Activated T-cell treated with anti-CD3 and anti-CD28 coated beads, Interleukin-2, amount 50 U/mL, for 48 hours (primary cell): ENCODE measurements at places on chromosomes 1 and 21.

- no peak for DNase-seq
These were observed 19.2 kb downstream of the NLRP3 start for GRCh38 chr1:247435030-247435758.

DNA sequence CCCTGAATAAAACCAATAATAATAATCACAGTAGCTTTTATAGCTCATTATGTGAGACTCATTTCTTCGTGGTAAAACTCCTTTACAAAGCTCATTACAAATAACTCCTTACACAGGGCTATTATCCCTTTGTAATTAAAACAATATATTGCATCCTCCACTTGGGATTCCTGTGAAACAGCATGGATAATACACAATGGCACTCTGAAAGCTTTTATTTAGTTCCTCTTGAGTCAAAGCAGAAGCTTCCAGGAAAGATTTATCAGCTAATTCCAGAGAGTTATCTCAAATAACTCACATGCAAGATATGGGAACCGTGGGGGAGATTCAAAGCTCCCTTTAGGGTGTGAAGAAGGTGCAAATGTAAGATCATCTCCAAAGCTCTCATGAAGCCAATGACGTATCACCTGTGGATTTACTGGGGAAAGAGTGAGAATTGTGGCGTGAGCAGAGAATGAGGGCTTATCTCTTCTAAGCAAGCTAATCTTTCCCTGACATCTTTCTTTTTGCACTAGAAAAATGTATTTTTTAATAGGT, 60.4 kb upstream of the GJA5 start:
- DNase-seq: no peak

DNA sequence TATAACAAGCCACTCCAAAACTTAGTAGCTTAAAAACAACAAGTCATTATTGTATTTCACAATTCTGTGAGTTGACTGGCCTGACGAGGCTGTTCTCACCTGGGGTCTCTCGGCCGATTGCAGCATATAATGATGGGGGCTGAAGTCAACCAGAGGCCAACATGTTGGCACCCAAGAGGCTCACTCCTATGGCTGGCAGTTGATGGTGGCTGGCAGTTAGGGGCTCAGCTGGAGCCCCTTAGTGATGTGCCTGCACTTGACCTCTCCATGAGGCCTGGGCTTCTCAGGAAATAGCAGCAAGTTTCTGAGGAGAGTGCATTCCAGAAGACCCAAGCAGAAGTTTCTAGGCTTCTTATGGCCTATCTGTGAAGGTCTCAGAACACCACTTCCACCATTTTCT, 459.4 kb downstream of the NPHP4 start:
- no peak for DNase-seq

GRCh38 chr1:46553506-46553905, 2.1 kb upstream of the KNCN start:
- DNase-seq: no peak

DNA sequence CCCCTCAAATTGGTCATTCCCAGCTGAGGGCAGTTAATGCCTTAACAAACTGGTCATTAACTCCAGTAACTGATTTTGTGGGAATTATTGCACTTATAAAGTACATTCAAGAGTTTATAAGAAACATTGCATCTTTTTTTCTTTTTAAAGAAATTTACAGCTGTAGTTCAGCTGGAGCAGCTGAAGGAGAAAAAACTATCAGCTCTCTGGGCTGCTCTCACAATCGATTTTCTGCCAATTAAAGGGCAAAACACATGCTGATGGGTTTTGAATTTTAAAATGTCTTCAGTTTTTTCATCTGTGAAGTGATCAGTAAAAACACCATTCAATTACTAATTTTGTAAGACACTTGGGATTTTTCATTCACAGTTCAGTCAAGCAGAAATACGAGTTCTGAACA, 74.7 kb downstream of the KIFAP3 start:
- no peak for DNase-seq

DNA sequence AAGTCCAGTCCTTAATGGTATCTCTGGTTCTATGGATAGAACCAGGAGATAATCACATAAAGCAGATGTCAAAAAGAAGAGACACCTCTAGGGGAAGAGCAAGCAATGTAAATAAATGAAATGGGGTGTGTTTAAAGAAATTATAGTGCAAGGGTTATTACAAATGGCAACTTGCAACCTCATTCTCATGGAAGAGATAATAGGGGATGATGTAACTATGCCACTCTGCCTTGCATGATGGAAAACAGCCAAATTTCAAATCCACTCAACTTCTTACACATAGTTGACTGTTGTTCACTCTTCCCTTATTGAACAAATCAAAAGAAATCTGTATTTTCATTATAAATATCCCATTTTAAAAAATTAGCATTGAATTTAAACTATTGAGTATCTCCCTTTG, 274.0 kb upstream of the TMPRSS15 start:
- DNase-seq: no peak

DNA sequence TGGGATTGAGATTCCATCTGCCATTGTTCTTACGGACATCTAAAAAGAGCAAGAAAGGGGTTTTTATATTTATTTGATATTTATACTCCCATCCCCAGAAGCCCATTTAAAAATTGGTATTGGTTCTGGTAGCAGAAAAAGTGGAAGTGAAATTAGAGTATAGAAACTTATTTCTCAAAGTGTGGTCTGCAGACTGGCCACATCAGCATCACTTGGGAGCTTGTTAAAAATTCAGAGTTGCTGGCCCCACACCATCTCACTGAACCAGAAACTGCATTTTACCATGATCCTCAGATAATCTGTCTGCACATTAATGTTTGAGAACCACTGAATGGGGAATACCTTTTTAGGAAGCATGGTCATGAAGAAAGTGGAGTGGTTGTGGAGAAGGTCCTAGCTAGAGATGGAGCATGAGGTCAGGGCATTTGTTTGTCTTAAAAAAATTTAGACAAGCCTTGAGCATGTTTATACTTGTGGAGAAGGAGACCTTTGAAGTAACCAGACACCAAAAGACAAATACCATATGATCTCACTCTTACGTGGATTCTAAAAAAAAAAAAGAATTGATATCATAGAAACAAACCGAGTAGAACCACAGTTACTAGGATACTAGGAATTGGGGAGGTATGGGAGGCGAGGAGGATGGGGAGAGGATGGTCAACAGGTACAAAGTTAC, 116.3 kb downstream of the ST6GALNAC3 start:
- DNase-seq: no peak

- DNase-seq: no peak
These were observed 3.5 kb downstream of the PAPPA2 start for GRCh38 chr1:176466514-176466913.

DNA sequence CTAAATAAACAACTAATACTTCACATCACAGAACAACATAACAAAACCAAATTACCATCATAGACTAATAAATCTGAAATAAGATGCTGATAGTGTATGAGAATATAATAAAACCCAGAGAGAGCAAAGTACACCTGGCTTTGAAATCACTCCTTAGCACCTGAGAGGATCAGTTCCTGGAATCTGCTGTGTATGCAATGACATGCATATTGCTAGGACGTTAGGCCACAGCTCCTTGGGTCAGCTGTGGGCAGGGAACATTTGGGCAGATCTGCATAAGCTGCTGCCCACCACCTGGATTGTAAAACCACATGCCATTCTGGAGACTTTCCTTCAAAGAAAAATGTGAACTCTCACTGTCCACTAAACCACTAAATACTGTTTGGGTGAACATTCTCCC, 81.1 kb downstream of the NR5A2 start:
- DNase-seq: no peak

DNA sequence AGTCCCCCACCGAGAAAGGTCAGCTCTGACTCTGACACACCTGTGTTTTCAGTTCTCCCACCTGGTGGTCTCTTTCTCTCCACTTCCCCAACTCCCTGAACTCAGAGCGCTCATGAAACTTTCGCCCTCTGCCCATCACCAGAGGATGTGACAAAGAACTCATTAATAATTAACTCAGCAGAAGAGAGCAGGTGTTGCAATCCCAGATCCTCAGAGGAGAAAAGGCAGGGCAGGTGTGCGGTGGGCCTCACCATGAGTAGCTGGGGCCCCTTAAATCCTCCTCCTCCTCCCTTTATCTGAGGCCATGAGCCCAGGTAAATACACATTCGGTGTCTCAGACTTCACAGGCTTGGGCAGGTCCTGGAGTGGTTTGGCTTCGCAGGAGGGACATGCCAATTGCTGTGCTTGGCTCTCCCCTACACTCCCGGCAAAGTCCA, 1.7 kb upstream of the LAMB3 start:
- no peak for DNase-seq

GRCh38 chr21:34020005-34020847, 53.2 kb upstream of the MRPS6 start:
- no peak for DNase-seq

GRCh38 chr1:160200786-160201185, 4.4 kb upstream of the PEA15 start:
- no peak for DNase-seq

- no peak for DNase-seq
These were observed 429.3 kb upstream of the RUNX1 start for GRCh38 chr21:35478161-35479064.

GRCh38 chr1:111723091-111723806, 15.9 kb downstream of the INKA2 start:
- DNase-seq: no peak

GRCh38 chr1:2163205-2163604, 31.4 kb downstream of the FAAP20 start:
- DNase-seq: no peak

DNA sequence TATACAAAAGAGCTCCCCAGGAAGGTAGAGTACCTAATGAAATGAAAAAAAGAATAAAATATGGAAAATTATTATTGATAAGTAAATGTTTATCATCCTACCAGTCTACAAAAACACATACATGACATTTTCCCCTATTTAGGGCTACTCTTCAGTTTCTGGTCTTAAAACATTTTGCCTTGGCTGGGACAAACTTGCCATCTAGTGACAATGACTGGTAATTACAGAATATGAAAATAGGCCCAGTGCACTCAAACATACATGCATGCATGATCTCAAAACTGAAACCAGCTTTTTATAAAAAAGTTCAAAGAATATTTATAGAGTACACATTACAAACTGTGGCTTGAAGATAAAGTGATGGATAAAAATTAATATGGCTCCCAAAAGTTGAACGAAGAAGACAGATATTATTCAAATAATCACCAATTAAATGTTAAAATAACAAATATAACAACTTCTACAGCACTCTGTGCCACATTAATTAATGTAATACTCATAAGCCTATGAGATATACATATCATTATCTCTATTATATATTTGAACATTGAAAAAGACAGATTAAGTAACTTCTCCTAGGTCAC, 10.5 kb upstream of the RNPC3 start:
- no peak for DNase-seq

GRCh38 chr1:65495137-65495536, 74.7 kb downstream of the LEPR start:
- no peak for DNase-seq

DNA sequence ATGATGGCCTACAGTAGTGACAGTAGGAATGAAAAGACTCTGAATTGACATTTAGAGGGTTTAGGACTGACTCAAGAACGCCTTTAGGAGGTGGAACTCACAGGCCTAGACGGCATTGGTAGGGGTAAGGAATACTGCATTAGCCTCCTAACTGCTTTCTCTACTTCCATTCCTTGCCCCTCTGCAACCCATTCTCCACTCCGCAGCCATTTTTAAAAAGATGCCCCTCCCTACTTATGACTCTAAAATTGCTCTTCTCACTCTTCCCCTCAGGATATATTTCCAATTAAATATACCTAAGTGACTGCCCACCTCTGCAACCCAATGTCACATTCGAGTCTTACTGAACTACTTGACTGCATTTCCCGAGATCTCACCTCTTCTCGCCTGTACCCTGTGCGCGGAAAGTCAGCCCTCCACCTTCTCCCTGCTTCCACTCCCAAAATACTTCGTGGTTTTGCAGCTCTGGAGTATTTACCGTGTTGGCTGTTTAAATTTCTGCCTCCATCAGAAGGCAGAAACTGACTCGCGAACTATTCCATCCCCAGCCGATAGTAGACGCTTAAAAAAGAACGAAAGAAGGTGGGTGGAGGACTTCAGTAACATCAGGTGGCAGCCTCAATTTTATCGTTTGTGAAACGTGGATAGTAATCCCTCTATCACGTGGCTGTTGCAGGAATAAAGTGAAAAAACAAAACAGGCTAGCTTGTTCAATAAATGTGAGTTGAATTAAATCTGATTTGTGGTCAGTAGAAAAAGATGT, 1.1 kb upstream of the YBX1 start:
- DNase-seq: peak; percentile 37

DNA sequence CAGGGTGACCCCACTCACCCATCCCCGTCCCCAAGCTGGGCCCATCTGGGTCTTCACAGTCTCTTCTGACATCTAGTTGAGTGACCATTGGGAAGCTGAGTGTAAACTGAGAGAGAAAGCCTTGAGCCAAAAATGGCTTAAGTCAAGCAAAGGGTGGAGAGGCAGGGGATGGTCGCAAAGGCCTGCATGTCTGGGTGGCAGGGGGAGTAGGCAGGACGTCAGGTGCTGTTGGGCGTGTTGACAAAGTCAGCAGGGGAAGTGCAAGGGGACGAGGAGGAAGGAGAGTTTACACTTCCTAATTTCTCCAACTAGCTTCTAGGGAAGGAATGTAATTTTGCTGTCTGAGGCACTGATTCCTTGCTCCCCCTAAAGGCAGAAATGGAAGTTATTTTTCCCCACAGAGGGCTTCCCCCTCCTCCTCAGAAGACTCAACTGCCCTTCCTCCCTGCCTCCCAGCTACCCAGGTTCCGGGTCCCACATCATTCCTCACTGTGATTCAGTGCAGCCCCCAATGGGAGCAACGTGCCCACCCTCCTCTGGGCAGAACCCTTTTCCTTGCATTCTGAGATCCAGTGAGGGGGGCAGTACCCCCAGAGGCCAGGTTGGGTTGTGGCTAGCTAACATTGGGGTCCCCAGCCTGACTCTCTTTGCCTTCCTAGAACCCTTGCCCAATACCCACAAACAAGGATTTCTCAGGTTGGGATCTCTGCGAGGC, 1.2 kb upstream of the ADORA1 start:
- DNase-seq: no peak

DNA sequence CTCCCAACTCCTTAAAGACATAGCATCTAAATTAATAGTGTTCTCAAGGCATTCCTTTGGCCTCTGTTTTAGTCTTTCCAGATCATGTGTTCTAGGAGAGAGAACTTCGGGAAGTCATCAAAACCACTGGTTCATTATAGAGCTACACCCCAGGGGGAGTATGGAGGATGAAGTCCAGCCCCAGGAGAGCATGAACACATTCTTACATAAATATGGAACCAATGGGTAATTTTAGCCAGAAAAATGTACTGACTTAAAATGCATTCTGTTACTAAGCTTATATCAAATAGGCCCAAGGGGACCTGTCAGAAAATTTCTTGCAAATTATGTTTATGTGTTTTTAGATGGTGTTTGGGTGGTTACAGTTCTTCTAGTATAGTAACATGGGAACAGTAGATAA, 165.2 kb downstream of the NTMT2 start:
- DNase-seq: no peak
